ENCODE measurements at places on chromosomes 2 and 18. TPM values are rescaled to one million over a fixed set of nuclear protein-coding genes. Genes with fewer than 3 reads are reported as not detected.

MPHOSPH10 gene
- 27.3 TPM for polyA plus RNA-seq

LYPD1 gene
- 3.3 TPM for polyA plus RNA-seq

GPR35 gene
- polyA plus RNA-seq, result 2.5 TPM

TSHZ1 gene
- polyA plus RNA-seq, result 36.7 TPM

ZNF142 gene
- polyA plus RNA-seq, result 16.8 TPM

APLF gene
- 2.1 TPM for polyA plus RNA-seq

SERTAD2 gene
- 30.7 TPM for polyA plus RNA-seq

LAMA1 gene
- 1.2 TPM for polyA plus RNA-seq

RFTN2 gene
- 13.2 TPM for polyA plus RNA-seq

ZNF516 gene
- 53.3 TPM for polyA plus RNA-seq

LOXL3 gene
- polyA plus RNA-seq, result 7.8 TPM

RAB27B gene
- polyA plus RNA-seq, result 0.30 TPM

MEP1B gene
- not detected for polyA plus RNA-seq

- DNase-seq, result no peak
Measured at GRCh38 chr18:26088487-26088886, 1.9 kb downstream of the SS18 start.

GRCh38 chr18:39441648-39442047 is 1876.0 kb upstream of the CELF4 start:
- DNase-seq, result no peak

DNA sequence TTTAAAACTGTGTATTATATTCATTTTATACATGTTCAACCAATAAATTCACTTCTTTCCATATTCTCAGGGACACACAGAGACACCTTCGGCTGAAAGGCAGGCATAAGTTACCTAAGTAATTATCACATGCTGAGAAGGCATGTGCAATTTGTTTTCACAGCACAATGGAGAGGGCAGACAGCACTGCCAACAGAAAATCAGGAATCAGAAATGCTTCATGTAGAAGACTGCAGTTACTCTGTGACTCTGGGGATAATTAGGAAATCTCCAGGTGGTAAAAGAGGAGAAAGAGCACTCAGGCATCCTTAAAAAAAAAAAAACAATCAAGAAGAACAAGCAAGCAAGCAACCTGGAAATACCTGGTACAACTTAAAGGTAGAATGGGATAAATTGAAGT is 49.3 kb downstream of the DSEL start:
- DNase-seq, result no peak

DNA sequence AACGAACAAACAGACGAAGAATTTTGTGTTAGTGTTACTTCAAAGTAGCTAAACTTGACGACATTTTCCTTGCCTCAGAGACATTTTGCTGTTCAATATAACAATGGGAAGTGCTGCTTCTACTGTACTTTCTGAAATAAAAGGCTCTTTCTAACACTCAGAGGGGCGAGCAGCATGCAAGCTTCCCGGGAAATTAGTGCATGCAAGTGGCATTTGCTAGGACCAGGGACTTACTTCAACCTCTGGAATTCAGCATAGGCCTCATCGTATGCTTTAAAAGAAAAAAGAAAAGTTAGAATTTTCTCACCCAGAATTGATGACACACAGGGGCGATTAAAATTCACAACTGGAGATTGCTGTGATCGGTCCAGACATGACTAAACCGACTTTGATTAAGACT is 62.5 kb upstream of the LPIN2 start:
- no peak for DNase-seq

- DNase-seq, result no peak
Measured at GRCh38 chr18:22399949-22400348, 17.8 kb downstream of the CTAGE1 start.

DNA sequence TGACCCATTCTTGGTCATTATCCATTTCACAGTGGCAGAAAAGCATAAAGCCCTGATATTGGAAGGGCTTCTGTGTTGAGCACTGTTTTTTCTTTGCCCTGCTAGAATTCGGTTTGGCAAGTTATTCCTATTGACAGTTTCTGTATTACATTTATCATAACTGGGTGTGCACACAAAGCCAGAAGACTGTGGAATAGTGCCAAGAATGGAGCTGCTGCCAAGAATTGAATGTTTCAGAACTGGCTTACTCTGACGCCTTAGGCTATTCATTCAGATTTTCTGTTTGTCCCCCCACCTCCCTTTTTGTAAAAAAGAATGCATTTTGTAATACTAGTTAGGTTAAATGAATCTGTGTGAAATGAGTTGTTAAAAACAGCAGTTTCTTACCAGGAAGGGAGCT is 12.7 kb downstream of the KDM3A start:
- DNase-seq, result peak; percentile 63

DNA sequence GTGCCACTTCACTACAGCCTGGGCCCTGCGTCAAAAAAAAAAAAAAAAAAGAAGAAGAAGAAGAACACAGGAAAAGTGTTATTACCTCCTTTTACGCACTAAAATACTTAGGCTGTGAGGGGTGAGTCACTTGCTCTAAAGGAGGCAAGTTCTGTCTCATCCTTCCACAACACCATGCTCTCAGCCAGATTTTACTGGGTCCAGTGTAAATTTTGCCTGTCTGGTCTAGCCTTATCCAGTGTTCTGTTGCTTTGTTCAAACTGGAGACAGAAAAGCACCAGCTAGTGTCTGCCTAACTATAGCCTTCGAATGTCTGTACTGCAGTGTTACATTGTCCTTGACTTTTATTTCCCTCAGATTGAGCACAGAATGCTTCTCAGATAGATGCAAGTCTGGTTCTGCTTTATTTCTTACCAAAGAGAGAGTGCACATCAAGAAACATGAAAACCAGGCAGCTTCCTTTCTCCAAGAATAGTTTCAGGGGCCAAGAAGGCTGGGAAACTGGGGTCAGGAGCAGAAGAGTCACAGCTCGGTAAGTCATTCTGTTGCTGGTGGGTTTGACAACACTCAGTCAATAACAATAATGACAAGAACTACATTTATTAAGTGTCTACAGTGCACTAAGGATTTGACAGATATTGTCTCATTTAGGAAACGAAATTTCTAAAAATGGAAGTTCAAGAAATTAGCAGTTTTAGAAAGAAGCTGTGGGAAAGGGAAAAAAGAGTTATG is 3.1 kb upstream of the MSGN1 start:
- no peak for DNase-seq

GRCh38 chr2:113138428-113139322 is 11.3 kb downstream of the IL1RN start:
- DNase-seq, result peak; percentile 53

GRCh38 chr2:70795164-70795995 is 4.9 kb upstream of the FIGLA start:
- DNase-seq, result no peak

- DNase-seq, result no peak
Measured at GRCh38 chr18:48962994-48963561, 12.3 kb upstream of the SMAD7 start.

- no peak for DNase-seq
Measured at GRCh38 chr2:241598487-241598886, 38.5 kb downstream of the THAP4 start.

- peak; percentile 76 for DNase-seq
Measured at GRCh38 chr2:200466425-200467418, 43.1 kb downstream of the KCTD18 start.

DNA sequence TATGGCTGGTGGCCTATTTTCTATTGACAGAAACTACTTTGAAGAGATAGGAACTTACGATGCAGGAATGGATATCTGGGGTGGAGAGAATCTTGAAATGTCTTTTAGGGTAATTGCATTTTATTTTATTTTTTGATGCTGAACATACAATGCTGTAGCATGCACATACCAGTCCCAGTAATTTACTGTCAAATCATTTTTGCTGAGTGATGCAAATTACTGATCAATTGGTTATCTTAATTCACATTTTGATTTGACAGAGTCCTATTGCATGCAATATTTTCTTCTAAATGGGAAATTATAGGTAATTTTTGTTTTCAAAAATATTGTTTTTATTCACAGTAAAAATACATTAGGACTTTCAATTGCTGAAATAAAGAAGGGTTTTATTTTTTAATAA is 387.3 kb downstream of the GALNT13 start:
- DNase-seq, result no peak

DNA sequence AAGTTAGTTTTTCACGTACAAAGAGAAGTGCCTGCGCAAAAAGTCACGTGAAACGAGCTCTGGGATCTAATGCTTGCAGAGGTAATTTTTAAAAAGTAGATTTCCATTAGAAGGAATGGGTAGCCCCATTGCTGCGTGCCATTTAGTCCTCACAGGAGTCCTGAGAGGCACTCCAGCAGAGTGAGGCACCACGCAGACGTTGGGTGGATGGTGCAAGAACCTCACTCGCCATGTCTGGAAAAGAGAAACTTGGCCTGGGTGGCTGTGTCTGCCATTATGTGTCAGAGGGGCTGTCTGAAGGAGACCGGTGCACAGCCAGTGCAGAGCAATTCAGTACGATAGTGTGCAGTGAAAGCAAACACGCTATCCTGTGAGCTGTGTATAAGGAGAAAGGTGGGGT is 1.8 kb upstream of the HDAC4 start:
- DNase-seq, result no peak

DNA sequence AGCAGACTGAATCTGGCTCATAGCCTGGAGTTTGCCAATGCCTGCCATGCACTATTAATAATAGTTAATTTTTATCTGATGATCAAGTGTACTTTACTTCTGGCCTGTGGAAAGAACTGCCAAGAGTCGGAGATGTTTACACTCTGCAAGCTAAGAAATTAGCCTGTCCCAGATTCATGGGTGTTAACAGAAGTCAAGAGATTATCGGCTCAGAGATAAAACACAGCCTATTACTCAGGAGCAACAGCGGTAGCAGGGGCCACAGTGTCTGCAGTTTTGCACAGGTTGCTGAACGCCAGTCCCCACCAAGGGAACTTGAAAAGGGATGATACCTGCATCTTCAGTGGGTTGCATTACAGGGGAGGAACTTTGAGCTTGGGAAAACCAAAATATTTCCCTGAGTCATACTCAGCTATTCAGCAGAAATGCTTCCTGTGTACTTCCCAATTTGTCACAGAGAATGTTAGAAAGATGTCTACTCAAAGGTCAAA is 4.3 kb upstream of the ADI1 start:
- no peak for DNase-seq

DNA sequence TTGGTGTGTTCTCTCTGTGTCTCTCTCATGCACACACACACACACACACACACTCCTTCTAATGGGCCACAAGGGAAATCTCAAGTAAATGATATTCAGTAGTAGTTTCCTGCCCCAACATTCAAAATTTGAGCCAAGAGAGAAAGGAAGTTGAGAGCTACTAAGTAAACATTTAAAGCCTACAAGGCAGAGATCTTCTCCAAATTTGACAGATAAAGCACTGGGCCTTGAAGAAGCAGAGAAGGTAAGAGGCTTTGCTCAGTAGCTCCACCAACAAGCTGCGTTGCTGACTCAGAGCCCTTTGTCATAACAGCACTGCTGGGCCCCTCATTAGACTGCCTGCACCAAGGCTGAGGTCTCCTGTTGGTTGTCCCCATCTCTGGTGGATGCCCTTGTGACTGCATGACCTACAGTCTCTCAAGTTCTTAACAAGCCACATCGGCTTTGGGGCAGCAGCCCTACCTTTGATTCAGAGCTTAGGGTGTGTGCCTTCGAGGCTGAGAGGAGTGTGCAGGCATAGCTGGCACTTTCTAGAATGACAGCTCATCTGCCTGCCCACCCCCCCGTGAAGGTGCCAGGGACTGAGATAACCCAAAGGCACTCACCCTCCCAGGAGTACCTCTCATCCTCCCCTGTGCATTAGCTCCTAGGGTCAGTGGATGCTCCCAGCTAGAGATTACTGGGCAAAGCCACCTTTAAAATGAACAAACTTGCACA is 32.3 kb upstream of the NEB start:
- DNase-seq, result no peak

DNA sequence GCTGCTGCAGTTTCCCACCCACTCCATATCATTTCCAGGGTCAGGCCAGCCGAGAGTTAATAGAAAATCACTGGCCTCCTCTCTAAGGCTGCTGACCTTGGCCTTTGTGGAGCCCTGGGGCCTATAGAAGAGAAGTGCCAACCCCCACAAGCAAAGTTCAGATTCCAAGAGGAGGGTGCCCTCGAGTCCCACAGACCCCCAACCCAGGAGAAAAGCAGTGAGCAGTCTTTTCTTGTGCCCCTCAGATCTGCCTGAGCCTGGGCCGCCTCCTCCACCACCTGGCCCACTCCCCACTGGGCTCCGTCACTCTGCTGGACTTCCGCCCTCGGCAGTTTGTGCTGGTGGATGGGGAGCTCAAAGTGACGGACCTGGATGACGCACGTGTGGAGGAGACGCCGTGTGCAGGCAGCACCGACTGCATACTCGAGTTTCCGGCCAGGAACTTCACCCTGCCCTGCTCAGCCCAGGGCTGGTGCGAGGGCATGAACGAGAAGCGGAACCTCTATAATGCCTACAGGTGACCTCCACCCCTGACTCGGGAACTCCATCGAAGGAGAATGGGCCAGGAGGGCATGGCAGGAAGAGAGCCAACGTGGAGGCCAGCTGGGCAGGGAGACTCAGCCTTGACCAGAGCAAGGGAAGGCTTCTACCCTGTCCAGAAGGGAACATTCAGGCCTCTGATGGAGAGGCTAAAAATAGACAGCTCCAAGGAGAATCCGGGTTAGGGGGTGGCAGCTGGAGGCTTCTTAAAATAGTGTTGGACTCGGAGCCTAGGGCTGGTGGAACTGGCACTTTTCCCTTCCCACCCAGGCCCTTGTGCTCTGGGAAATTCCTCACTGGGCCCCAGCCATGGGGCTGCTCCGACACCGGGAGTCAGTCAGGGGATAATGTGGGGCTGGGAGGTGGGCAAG is 6.2 kb downstream of the PKDCC start:
- DNase-seq, result no peak

GRCh38 chr2:176388861-176389260 is 119.6 kb downstream of the MTX2 start:
- DNase-seq, result no peak

- no peak for DNase-seq
Measured at GRCh38 chr2:143083636-143084035, 45.6 kb upstream of the ARHGAP15 start.

DNA sequence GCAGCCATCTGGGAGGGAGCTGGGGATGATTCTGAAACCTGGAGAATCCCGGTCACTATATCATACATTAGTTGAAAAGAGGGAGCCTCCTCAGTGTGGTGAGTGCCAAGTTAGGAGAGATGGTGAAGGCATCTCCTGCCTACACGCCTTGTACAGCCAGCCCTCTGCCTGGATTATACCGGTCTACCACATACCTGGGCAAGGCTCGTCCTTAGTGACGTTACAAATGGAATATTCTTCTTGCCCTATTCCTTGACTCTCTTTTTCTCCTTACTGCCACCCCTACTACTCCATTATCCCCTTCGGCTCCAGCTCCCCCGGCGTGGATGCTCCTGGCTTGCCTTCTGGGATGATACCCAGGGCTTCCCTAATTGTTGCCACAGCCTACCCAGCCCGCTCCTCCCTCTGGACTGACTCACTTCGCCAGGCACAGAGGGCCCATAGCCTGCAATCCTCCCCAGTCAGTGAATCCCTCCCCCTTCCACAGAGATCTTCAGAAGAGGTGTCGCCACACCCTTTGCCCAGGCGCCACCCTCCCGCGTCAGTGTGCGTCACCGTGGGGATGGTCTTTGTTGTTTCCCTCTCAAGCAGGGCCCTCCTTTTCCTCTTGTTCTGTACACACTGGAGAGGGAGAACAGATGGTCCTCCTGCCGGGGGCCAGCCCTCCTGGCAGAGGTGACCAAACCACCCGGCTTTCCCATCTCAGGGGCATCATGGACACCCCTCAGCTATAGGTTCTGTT is 115.2 kb upstream of the EPAS1 start:
- DNase-seq, result no peak

- no peak for DNase-seq
Measured at GRCh38 chr2:111522231-111522768, 361.7 kb downstream of the ANAPC1 start.
